IMR-90 (cell line): ENCODE measurements at places on chromosomes 11 and 22. TPM values are rescaled to one million over a fixed set of nuclear protein-coding genes. Genes with fewer than 3 reads are reported as not detected.

DNA sequence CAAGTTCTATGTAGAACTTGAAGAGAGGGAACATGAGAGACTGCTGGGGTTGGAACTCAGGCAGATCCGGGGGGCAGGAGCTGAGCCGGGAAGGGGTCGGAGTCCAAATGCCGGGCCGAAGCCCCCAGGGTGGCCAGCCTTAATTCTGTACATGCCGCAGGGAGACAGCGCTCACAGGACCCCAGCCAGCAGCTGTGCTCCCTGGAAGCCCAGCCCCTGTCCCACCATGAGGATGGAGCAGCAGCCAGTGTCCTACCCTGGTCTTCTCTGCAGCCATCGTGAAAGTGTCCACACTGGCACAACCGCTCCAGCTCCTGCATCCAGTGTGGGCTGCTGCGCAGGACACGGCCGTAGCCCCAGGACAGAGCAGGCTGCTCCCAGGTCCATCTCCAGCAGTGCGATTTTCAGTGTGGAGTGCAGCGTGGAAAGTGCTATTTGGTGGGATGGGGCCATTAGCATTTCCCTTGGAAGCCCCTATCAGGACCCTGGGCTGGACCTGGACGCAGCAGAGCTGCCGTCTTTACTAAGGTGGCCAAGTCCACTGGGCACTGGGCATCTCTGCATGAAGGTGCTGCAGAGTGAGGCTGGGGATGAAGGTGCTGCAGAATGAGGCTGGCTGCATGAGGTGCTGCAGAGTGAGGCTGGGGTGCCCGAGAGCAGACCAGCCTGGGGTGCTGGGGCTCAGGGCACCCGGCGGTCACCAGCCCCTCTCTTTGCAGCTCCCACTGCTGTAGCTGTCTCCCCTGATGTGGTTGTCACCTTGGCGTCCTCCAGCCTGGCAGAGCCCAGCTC is 737.4 kb downstream of the BRD1 start:
- no peak for DNase-seq

DNA sequence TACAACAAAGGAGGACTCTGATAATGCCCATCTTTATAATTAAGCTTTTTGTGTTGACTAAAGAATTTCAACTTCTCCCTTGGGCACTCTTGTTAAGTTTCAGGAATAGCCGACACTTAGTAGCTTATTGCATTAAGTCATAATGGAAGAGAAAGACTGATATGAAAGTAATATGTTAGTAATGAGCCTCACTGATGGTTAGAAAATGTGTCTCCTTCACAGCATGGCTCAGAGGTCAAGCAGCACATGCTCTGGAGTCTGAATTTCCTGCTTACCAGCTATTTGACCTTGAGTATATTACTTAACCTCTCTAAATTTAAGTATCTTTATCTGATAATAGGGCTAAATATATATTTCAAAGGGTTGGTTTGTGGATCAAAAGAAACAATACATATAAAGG is 39.0 kb downstream of the PDGFD start:
- DNase-seq: no peak

GRCh38 chr11:123328281-123328867 is 101.7 kb upstream of the GRAMD1B start:
- no peak for DNase-seq

GRCh38 chr11:1983601-1983961 is 14.1 kb downstream of the H19 start:
- no peak for DNase-seq

DNA sequence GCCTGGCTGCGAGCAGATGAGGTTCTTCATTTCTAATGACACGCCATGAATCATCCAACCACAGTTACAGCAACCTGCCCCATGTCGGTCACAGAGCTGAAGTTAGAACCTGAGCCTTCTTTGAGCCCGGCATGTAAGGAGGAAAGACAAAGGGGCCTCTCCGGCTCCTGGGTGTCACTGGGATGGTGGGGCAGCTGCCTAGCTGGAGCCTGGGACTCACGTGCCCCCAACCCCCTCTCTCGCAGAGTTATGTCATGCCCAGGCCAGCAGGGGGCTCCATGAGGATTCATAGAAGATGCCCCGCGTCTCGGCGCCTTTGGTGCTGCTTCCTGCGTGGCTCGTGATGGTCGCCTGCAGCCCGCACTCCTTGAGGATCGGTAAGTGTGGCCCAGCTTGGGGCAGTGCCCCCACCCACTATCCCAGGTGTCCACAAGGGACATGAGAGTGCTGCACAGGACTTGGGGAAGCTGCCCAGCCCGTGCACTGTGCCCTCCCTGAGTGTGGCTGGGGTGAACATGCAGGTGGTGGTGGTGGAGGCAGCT is 148.5 kb downstream of the GRIK4 start:
- DNase-seq: peak; percentile 36

Gene C11orf65
- total RNA-seq: 0.18 and 0.56 TPM in 2 replicates

Gene FLRT1
- under 0.01 TPM in 2 replicates for total RNA-seq

DNA sequence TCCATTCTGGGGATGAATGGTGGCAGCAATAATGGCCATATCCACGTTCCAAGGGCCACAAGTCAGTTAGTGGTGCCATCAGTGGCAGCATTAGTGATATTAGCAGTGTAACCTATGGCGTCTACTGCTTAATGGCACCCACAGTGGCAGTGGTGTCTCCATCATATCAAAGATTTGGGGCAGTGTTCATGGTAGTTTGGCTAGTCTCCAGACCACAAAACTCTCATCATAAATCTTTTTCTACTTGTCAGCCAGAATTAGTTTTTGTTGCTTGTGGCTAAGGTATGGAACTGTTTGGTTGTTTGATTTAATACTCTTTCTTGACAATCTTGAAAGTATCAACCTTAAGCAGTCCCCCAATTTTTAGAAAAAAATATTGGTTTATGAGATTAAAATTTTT is 45.1 kb upstream of the DEUP1 start:
- no peak for DNase-seq

DNA sequence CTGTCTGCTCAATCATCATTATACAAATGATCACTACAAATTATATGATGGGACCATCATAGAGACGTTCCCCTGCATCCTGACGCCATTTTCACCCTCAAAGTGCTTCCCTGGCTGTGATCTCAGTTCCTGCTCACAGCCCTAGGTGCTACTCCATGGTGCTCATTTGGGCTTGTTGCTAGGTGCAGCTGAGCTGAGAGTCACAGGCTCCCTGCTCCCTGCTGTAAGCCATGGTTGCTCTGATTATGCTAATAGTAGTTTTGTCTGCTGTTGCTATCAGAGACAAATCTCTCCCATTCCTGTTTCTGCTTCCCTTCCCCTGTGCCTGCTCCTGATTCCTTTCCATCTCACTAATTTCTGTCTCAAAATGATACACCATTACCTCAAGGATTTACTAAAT is 474.3 kb downstream of the METTL15 start:
- DNase-seq: no peak

Gene SLC43A3
- 10.6 and 12.7 TPM in 2 replicates for total RNA-seq

Gene GLB1L3
- total RNA-seq: not detected in 2 replicates

- peak; percentile 89 for DNase-seq
Observed at GRCh38 chr11:121936781-121937447, 179.1 kb downstream of the BLID start.

DNA sequence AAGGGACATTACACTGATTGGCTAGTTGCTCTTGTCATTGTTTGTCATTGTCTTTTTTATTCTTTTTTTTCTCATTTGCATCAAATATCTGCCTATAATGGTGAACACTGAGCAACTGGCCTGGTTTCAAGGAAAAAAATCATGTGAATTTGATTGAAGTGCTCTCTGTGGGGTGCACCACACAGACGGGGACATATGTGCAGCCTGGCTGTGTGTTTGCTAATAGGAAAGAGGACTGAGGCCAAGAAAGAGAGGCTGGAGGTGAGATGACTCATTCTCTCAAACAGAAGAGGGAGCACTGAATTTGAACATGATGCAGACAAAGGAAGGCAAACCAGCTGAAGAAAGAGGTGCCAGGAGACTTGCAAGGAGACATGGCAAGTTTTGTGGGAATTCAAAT is 684.9 kb upstream of the CCDC90B start:
- DNase-seq: peak; percentile 0

- DNase-seq: no peak
Observed at GRCh38 chr11:76808171-76808570, 25.0 kb downstream of the TSKU start.

DNA sequence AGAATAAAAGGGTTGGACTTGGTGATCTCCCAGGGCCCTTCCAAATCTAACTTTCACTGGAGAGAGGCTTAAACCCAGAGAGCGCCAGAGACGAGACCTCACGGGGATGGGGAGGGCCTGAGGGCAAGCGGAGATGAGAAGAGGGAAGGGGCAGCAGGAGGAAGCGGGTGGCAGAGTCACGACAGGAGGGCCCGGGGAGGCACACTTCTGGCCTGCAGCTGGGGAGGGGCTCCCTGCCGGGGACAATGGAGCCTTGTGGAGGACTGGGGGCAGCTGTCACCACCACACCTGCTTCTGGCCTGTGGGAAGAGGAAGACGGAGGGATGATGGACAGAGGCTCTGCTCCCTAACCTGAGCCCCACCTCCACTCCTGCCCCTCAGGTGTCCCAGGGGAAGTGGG is 40.2 kb downstream of the PDE2A start:
- no peak for DNase-seq

Gene SGSM1
- not detected in 2 replicates for total RNA-seq

GRCh38 chr11:87851234-87851633 is 324.0 kb downstream of the RAB38 start:
- peak; percentile 61 for DNase-seq

GRCh38 chr11:89490602-89490980 is 584 bp downstream of the NOX4 start:
- no peak for DNase-seq

- DNase-seq: peak; percentile 36
Observed at GRCh38 chr11:32297611-32298011, 137.7 kb downstream of the WT1 start.

Gene ZNF202
- 8.2 and 9.2 TPM in 2 replicates for total RNA-seq

Gene ARFGAP3
- total RNA-seq: 70.1 and 88.0 TPM in 2 replicates

DNA sequence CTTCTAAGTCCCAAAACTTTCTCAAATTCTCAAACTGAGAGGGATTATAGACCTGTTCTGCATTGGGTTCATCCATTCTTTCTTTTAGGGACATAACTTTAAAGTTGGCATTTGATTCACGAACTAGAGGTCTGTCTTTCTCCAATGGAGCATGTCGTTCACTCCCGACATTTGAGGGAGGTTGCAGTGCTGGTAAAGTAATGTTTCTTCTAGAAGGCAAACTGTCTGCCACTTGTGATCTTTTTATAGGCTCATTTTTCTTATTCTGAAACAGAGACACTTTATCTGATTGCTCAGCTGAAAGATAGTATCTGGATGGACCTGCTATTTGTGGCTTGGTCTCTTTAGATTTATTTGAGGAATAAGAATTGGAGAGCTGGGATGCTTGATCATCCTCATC is 40.4 kb upstream of the CCDC89 start:
- no peak for DNase-seq

- DNase-seq: no peak
Observed at GRCh38 chr11:130834886-130835285, 81.4 kb downstream of the SNX19 start.

Gene MS4A12
- not detected in 2 replicates for total RNA-seq

DNA sequence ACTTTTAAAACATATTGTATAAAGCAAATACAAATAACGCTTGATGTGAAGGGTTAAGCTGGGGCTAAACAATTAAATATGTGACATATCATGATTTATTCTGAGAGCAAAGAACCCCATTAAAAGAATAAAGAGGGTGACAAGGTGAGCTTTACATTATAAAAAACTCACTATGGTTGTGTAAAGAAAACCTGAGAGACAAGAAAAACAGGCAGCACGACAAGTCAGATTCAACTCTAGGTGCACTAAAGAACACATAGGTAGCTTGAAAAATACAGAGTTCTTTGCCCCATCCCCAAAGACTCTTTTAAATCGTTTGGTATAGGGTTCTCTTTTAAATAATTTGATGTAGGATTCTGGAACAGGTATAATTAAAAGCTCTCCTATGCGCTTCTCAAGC is 63.5 kb downstream of the LUZP2 start:
- no peak for DNase-seq

- no peak for DNase-seq
Observed at GRCh38 chr11:18699848-18700261, 1.3 kb downstream of the TMEM86A start.

DNA sequence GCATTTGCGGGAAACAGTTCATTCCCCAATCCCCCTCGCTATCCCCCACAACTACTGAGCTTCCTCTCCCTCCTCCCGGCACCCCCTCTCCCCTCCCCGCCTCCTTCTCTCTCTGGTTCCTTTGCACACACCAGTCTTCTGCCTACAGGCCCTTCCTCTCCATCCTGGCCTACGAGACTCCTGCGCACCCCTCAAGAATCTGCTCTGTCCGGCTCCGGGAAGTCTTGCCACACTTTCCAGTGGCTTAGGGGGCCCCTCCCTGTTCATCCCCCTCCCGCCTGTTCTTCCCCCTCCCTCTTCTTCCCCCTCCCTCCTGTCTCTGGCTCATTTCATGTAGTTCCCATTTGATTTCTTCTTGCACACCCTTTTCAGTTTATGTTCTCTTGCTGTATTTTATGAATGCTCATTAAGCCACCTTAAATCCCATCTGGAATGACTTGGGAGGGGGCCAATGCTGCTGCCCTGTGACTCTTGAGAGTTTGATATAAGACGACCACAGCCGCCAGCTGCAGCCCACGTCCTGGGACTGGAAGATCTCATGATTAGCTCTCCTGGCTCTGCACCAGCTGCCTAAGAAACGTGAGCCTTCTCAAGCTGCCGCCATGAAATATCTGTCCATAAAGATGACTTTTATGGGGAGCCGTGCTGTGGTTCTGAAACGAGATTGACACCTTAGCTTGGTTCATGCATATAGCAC is 50.9 kb downstream of the RPS6KA4 start:
- DNase-seq: peak; percentile 17

- no peak for DNase-seq
Observed at GRCh38 chr11:66684635-66685034, 6.9 kb upstream of the RBM4B start.

GRCh38 chr11:56848141-56848809 is 99.8 kb upstream of the OR9G4 start:
- no peak for DNase-seq

DNA sequence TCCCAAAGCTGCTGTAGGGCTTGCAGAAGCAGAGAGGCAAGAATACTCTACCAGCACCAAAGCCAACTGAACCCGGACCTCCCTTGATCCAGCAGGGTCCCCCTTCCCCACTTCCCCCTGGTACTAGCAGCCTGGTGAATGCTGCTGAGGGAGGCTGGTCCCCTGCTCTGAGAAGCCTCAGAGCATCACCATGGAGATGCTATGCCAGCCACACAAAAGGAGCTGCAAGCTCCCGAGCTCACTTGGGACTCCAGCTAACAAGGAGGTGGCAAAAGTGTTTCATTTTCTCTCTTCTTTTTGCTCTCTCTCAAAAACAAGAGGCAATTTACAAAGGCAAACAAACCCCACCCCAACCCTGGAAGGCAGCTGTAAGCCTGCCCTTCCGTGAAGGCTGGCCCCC is 509.8 kb downstream of the BUD13 start:
- no peak for DNase-seq

Gene PHOX2A
- total RNA-seq: not detected in 2 replicates

- peak; percentile 15 for DNase-seq
Observed at GRCh38 chr11:14537134-14537599, 17.0 kb upstream of the PSMA1 start.

Gene CALCB
- total RNA-seq: not detected in 2 replicates

GRCh38 chr22:19657252-19658056 is 56.8 kb upstream of the SEPTIN5 start:
- DNase-seq: no peak

Gene TECTA
- 0.18 and 0.28 TPM in 2 replicates for total RNA-seq
